Stimulated activated CD8-positive, alpha-beta memory T cell treated with anti-CD3 and anti-CD28 coated beads, Interleukin-4, amount 100 ng/mL, for 1 hour (primary cell): ENCODE measurements at places on chromosomes 7 and 10.

- no peak for DNase-seq
These were observed 52.6 kb downstream of the CACNA2D1 start for GRCh38 chr7:82390936-82391335.

DNA sequence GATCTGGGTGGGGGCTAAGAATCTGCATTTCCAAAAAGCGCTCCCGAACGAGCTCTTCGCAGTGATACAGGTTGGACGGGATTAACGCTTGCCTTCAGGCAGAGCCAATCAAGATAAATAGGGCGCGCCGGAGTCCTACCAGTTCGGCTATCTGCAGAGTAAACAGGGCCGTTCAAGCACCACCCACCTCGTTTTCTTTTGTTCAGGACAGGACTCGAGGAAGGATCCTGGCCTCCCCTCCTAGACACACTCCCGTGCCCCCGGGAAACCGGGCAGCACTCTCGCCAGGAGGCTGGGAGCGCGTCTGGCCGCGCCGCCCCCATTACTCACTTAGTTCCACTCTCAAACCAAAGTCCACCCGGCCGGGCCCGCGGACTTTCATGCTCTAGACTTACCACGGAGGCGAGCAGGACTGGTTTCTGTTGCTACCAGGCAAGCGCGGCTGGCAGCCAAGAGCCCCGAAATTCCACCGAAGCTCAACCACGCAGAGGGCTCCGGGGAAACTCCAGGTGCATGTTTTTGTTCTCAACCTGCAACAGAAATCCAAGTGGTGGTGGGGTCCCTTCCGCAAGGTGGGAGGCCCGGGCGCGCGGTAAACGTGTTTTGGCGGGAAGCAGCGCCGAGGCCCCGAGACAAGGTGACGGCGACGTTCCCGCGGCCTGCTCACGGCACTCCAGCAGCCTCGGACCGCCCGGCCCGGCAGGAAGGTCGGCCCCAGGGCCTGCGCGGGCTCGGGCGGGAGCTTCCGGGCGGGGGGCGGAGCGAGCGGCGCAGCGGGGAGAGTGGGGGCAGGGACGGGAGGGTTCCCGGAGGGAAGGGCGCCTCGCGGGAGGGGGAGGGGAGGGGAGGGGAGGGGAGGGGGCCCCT lies 12.7 kb downstream of the HNRNPF start:
- no peak for DNase-seq

DNA sequence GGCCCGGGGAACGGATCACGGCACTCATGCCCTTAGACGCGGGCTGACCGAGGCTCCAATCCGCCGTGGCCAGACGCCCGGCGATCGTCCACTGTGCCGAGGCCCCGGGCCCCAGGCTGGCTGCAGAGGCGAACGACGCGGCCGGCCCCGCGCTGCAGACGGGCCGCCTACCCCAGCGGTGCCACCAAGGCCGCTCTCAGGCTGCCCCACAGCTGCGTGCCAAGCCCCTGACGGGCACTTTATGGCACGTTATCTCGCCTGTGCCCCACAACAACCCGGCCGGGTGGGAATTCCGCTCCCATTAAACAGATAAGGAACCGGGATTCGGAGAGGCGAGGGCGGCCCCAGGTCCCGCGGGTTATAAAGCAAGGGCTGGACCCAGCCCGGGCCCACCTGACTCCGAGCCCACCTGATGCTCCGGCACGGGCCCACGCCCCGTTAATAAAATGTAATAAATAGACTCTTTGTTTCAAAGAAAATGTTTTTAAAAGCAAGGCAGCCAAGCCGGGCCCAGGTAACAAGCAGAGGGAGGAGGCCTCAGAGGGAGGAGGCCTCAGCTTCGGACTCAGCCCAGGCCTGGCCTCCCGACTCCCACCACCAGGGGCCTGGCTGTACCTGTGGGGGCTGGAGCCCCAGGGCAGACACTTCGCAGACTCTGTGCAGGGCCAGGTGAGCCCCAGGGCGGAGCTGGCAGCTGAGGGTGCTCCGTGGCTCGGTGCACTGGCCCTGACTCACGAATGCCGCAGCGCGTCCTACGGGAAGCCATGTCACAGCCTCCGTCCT lies 79.7 kb downstream of the FOXL3 start:
- DNase-seq = no peak

GRCh38 chr7:27098578-27099451 lies 3.0 kb upstream of the HOXA1 start:
- DNase-seq = no peak

- DNase-seq = no peak
These were observed 37.4 kb upstream of the KDM7A start for GRCh38 chr7:140214075-140214684.

- peak; percentile 25 for DNase-seq
These were observed 321.2 kb downstream of the FRMD4A start for GRCh38 chr10:14009371-14010100.

DNA sequence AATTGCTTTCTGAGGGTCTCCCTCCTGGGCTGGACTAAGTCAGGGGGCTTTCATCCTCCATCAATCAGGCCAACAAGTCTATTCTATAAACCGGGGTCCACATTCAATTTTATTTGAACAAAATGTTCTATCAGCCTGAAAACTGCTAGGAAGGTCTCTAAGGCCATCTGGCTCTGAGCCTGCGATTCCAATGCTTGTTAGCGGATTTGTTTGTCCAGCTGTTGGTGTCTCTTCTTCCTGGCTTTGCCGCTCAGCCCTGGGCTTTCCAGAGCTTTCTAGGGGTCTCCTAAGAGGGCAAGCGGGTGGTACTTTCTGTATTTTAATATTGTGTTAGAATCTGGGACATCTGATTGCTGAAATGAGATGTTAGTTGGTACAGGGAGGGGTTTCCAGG lies 136.7 kb downstream of the VIPR2 start:
- no peak for DNase-seq

GRCh38 chr7:100866729-100867039 lies 503 bp upstream of the TRIP6 start:
- no peak for DNase-seq

GRCh38 chr7:142436601-142437000 lies 178.7 kb upstream of the PRSS58 start:
- no peak for DNase-seq

GRCh38 chr10:123356799-123357198 lies 202.6 kb downstream of the BUB3 start:
- no peak for DNase-seq

DNA sequence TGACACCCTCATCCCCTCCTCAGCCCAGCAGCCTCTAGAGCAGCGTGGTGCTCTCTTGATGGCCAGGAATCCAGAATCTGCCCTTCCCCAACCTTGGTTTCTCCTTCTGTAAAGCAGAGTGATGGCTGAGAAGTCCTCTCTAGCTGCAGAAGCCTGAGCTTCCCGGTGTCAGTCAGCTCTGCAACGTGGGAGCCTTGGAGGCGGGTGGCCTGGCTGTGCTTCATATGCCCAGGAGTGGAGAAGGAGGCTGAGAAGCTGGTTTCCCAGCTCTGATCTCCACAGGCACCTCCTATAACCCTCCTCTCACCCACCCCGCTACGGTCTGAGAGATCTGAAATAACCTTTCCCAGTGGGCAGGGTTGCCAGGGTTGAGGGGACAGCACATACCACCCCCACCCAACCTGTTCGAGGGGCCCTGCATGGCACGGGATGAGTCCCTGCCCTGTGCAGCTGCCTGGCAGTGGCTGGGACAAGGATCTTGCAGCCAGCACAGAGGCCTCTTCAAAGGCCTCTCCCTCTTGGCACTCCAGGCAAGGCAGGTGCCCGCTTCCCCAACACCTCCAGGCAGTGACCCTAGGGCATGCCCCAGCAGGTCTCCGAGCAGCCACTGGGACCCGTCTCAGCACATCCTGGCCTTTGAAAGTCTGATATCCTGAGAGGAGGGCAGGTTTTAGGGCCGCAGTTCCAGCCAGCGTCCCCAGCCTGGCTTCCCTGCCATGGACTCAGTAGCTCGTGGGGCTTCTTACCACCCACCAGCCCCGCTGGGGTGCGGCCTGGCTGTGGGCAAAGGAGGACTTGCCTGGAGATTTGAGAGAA lies 18.3 kb upstream of the SLC29A3 start:
- DNase-seq = no peak

- DNase-seq = no peak
These were observed 15.2 kb upstream of the C10orf67 start for GRCh38 chr10:23359692-23360380.

DNA sequence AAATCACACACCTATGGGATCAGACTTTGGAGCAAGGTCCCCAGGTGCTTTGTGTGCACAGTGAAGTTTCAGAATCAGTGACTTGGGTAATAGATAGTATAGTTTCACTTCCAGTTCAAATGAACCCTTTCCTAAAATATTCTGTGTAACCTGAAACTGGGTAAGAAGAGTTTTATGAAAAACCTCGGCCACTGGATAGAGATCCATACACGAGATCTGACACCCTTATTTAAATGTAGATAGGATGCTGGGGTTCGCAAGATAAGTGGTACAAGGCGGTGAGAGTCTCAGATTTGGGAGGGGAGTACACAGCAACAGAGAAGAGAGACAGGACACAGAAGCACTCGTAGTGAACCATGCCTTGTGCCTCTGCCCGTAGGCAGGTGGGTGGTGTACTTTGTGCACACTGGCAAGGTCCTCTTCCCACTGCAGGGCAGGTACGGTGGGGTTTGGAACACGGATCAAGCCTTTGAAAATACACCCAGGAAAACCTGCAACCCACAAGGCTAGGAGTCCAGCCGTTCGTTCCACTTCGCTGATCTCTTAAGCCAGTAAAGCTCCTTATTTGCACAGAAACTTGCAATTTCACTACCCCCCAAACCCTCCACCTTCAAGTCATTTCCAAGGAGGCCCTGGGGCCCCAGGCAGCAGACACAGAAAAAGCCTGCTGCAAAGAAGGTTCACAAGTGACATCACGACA lies 162.8 kb downstream of the USP6NL start:
- DNase-seq = no peak

DNA sequence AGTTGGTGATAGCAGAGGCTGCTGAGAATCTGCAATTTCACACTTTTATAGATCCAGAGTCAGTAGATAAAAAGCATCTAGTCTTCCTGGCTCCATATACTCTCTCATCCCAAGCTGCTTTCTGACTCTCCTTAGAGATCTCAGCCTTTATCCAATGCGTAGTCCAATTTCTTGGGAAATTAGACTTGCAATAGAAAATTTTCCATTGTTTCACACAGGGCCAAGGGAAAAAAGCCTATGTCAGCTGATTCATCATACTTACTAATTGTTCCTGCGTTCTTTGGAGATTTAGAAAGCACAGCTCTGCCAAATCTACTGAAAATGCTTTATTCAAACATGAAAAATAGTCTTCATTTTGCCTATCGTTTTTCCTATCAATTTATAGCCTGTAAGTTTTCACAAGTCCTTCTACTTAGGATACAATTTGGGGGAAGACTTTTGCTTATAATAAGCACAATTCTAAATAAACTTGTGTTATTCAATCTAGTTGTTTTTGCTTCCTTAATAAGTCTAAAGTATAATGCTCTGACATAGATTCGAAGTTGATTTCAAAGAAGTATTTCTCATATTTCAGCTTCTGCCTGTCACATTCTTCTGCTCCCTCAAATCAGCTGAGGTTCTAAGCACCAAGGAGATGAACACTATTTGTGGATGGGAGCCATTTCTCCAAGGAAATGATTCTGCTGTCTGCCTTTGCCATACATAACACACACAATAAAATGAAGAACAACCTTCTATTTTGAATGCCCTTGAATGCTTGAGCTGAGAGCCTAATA lies 165.4 kb downstream of the ADAM12 start:
- no peak for DNase-seq

DNA sequence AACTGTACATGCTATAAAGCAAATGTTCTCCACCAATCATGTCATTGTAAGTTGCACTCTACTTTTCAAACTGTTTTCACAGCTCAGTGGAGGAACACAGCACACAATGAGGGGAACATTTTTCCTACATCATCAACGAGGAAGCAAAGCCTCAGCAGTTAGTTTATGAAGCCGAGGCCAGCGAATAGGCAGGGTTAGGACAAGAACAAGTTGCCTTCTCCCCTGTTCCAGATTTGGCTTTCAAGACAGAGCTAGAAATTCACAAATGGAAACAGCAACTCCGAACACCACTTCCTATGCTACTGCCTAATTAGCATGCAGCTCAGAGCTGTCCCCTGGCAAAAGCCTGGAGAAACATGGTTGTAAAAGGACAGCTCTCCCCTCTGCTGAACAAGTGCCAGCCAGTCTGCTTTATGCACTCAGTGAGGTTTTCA lies 19.8 kb downstream of the ITGB8 start:
- DNase-seq = no peak

DNA sequence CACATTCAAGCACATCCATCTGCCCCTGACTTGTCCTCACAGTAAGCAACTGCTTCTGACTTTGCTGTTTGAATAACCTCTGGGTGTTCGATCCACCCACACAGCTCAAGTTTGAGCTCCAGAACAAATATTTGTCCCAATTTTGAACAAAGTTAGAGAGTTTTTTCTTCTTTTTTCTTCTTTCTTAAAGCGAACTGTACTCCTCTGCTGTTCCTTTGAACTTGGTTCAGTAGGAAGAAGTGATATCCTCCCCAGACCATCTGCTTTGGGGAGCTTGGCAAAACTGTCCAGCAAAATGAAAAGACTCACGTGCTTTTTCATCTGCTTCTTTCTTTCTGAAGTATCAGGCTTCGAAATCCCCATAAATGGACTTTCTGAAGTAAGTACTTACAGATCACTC lies at the start of gene ITIH2:
TSS of gene ITIH2 (plus strand) at position 177 of the 400 bp plus-strand sequence. CDS start at position 296, 119 bp downstream.
- no peak for DNase-seq

DNA sequence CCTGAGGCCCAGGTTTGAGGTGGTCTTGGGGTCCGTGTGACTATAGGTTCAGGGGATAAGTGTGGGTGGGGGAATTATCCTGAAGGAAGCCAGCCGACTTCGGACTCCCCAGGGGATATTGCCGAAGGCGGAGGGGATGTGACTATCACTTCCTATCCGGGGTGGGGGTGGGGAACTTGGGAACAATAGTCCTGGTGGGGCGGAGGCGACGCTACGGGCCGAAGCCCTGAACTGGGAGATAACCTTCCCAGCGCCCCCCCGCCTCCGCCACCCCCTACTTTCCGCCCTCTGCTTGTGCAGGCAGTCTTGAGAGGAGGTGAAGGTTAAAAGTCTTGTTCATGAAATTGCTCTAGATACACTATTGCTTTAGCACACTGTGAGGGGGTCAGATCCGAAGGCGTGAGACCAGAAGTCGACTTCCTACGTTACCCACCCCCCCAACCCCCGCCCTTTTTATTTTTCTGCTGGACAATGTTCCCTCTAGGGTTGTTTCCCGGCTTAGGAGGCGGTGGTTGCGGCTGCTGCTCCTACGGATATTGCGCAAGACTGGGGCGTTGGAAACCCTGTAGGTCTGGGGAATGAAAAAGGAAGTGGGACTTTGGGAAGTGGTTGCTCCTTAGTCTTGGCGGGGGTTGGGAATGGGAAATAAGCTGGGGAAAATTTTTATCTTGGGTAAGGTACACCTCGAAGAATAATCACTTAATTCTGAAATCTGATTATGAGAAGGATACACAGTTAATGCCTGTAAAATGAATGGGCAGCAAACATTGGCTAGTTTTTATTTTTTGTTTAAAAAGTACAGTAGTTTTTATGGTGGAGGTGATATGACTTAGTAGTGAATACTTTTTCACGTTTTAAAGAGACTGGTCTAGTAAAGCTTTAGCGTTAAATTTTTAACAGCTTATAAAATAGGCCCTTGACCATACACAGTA lies 1.5 kb downstream of the PTPN12 start:
- no peak for DNase-seq

GRCh38 chr10:123922126-123922525 lies 30.5 kb upstream of the CPXM2 start:
- no peak for DNase-seq

GRCh38 chr7:134844200-134844599 lies 64.8 kb downstream of the CALD1 start:
- DNase-seq = no peak
